ENCODE measurements at places on chromosomes 1 and 21.

DNA sequence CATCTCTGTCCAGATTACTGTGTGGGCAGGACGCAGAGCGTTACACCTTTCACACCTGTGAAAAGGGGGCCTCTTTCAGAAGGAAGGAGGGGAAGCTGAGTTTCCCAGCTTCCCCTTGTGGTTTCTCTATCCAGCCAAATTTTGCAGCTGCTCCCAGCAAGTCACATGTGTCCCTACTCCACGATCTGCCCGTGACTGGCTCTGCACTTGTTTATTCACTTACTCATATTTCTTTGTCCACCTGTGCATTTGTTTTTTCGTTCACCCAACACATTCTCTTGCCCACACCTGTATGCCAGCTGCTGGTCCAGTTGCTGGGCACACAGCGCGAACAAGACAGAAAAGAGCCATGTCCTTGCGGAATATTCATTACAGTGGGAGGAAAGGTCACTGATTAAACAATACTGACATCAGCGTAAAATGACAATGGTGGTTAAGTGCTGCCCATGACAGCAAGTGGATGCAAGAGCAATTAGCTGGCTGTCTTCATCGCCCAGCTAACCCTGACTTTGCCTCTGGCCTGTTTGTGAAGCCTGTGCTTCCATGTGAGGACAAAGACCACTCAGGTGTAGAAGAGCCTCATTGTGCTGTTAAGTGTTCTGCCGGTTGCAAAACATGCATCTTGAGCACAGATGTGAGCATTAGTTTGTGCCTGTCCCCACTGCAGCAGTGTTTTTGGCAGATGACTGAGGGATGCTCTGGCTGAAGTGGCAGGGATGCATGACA lies 28.6 kb upstream of the NEK2 start:
- DNase-seq: no peak

DNA sequence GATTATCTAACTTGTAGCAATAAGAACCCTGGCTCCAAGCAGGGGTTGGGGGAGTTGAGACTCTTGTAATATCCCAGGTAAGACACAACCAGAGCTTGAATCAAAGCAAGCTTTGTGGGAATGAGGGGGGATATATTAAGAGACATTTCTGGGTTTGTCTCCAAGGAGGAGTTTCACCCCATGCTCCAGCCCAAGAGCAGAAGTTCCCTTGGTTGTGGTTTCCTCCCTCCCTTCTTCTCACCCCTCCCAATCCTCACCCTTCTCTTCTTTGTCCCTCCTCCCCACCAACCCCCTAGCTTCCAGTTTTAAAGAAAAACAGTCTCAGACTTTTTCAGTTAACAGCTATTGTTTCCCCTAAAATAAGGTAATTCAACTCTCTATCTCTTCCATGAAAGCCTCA lies 11.9 kb downstream of the TRAF3IP3 start:
- no peak for DNase-seq

- DNase-seq: no peak
Observed at GRCh38 chr1:32275424-32275823, 16.5 kb upstream of the HDAC1 start.

DNA sequence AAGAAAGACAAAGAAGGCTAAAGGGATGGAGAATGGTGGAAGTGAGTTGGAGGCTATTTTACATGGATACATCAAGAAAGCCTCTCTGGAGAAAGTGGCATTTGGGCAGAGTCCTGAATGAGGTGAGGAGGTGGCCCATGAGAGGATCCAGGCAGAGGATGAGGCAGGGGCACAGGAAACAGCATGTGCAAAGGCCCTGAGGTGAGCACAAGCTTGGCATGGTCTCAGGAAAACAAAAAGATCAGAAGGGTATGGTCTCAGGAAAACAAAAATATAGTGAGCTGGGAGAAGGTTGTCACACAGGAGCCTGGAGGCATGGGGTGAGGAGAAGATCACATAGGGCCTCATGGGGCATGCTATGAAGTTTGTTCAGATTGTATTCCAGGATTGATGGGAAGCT lies 62.1 kb upstream of the F3 start:
- no peak for DNase-seq

DNA sequence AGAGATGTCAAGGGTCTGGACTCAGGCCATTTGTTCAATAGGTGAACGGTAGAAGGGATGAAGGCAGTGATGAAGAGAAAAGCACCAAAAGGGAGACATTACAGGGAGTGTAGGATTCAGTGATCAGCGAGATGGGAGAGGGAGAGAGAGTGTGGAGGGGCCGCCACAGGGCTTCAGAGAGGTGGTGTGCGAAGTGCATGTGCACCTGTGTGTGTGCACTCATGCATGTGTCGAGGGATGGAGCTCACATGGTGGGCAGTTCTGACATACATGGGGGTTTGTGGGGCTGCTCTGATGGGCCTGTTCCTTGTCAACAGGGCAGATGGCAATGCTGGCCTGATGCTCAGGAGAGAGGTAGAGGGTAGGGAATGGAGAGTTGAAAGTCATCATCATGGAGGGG lies 11.4 kb upstream of the KCNA2 start:
- no peak for DNase-seq

- DNase-seq: no peak
Observed at GRCh38 chr1:74578101-74578500, 65.7 kb upstream of the LRRC53 start.

DNA sequence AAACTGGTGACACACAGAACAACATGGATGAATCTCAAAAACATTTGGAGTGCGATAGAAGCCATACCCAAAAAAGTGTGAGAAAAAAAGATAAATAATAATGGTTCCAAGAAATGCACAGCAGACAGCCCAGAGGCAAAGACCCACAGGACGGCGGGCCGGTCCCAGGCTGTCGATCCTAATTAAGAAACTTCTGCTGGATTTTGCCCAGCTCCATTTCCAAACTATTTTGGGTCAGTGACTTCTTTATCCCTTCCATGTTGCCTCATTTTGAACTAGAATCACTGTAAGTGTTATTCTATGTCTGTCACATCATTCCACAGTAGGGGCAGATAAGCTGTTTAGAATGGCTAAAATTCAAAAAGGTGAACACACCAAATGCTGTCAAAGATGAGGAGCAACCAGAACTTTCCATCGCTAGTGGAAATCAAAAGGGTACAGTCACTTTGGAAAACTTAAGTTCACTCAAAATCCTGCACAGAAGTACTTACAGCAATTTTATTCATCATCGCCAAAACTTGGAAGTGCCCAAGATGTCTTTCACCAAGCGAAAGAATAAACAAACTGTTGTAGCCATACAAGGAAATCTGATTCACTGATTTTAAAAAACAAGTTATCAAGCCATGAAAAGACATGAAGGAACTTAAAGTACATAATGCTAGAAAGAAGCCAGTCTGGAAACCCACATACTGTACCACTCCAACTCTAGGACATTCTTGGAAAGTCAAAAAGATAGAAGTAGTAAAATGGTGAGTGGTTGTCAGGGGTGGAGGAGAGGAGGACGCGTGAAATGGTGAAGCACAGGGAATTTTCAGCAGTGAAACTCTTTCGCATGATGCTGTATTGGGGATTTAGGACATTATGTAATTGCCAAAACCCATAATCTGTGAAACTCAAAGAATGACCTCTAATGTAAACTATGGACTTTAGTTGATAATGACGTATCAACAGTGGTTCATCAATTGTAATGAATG lies 7.5 kb downstream of the NBPF1 start:
- DNase-seq: no peak

DNA sequence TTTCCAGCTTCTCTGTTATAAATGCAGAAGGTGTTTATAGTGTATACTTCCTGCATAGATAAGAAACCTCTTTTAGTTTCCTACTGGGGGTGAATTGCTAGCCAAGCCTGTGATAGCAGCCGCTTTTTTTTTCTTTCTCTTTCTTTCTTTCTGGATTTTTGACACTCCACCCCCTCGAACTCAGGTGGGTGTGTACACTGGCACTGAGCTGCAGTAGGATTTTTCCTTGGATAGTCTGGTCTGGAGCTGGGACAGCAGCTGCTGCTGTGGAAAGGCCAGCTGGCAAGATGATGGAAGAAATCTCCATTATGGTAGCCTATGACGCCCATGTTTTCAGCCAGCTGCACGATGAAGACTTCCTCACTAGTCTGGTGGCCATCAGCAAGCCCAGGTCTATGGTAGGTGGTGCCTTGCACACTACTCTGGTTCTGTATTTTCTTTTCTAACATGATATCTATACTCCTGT lies 122.5 kb upstream of the CACYBP start:
- DNase-seq: no peak

GRCh38 chr1:245807306-245807705 lies 652.5 kb downstream of the KIF26B start:
- no peak for DNase-seq

DNA sequence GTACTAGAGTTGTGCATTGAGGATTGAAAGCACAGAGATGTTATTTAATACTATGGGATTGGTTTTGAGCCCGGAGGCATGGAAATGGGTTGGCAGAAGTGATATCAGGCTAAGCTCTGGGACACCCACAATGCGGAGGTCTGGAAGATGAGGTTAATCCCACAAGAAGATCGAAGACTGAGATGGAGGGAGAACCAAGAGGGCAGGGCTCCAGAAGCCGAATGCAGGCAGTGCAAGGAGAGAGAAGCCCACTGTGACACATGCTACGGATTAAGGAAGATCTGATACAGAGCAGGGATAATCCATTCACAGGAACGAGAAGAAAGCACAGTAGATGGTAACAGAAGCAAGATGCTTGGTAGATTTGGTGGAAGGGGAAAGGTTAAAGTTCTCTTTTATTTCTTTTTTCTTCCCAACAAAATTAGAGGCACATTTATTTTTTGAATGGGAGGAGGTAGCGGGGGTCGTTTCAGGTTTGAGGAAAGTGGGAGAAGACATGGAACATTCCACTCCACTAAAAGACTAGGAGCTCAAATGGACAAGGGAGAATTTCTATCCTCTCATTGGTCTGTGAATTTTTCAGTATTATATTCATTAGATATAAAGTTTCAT lies 113.2 kb downstream of the NCAM2 start:
- DNase-seq: no peak

- DNase-seq: no peak
Observed at GRCh38 chr1:156104065-156104810, 10.3 kb upstream of the LMNA start.

DNA sequence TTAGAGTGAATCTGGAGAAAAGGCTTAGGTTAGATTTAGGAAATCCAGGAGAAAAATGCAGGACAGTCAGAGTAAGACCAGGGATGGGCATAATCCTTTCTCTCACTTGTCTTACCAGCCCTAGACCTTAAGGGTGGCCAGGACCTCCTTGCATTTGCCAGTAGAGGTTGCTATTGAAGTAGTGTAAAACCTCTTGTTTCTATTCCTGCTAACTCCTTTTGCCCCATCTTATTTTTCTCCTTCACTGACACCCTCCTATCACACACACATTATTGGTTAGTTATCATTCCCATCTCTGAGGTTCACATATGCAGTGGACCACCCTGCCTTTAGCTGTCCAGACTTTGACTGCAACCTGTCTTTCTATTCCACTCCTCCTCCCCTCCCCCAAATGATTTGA lies 75.0 kb upstream of the MACF1 start:
- DNase-seq: no peak

- no peak for DNase-seq
Observed at GRCh38 chr1:53316766-53317581, 10.9 kb downstream of the LRP8 start.

DNA sequence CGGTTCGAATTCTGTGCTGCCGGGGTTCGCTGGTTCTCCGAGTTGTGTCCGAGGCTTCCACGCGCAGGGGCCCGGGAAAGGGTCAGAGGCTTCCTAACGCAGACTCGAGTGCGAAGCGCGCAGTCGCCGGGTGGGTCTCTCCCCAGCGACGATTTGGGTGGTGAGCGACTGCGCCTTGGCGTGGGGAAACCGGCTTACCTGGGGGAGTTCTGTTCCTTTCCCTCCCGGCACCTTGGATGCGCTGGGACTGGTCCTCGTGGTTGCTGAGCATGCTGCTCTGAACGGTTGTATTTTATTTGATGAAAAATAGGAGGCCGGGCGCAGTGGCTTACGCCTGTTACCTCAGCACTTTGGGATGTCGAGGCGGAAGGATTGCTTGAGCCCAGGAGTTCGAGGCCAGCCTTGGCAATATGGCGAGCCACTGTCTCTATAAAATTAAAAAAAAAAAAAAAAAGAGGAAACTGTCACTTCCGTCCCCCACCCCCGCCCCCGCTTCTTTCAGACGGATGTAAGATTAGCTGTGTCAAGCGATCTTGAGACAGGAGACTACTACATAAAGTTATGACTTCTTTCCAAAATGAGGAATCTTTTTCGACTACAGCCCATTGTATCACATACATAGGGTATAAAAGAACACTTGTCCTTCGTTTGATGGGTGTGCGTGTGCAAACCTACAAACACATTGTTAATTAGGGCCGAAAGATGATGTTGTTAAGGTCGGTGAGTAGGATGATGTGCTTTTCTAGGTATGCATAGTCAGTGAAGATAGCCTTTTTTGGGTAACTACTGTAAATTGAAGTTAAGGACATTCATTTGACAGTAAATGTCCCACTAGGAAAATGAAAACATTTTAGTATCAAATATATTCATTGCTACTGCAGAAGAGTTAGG lies at the start of gene CCDC18:
TSS of gene CCDC18 (plus strand) at position 2 of the 891 bp plus-strand sequence. CDS start 2,638 bp downstream, outside the sequence.
- DNase-seq: no peak

DNA sequence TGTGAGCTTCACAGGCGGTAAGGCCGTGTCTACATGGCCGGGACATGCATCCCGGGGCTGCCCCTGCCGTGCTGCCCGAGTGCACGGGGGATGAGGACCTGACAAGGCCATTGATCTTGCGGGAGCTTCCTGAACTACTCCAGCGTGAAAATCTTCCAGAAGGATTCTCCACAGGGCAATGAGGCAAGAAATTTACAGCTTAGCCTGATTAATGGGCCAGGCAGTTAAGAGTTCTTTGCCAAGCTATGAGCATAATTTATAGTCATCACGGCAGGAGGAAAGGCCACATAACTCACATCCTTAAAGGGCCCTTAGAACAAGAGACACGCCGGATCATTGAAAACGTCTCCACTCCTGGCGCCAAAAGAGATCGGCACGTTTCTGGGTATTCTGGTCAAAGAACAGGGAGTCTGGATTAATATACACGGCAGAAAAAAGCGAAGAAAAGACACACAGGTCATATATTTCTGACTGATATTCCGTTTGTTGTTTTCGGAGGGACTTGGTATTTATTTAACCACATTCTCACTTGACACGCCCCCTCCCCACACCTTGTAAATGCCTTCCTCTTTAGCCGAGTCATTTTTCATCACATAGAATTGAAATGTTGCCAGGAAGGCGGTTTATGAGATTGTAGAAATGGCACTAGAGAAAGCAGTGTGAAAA lies 180.5 kb downstream of the DYRK1A start:
- DNase-seq: no peak

- DNase-seq: no peak
Observed at GRCh38 chr21:36698385-36698980, 432 bp upstream of the SIM2 start.

- no peak for DNase-seq
Observed at GRCh38 chr1:204092632-204093420, 19.9 kb downstream of the SOX13 start.

All from left renal cortex interstitium (tissue), 4 donors.